ENCODE measurements at places on chromosomes 2 and 18. TPM values are rescaled to one million over a fixed set of nuclear protein-coding genes. Genes with fewer than 3 reads are reported as not detected.
A peak's percentile ranks its signal among the peaks of the same experiment; 100 is the strongest.

DNA sequence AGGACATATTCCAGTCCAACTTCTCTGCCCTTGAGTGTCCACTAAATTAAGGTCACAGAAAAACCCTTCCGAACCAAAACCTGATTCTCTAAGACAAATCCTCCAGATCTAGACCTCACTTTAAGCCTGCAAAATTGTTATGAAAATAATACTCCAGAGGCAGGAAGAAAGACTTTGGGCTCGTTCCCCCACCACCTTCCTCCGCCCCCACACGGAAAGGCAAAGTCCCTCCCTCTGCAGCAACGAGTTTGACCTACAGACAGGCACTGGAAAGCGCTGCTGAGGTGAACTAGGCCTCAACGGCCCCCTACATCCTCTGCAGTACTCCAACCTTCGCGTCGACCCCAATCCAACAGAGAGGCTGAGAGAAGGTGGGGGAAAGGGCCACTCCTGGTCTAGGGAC lies 808 bp downstream of the ATP5MC3 start:
- H3K27ac ChIP-seq = peak overlapping the region; percentile 86
- no peaks in the 10 kb centered on the region for H3K4me1 ChIP-seq
- no peak for DNase-seq
- no peaks in the 10 kb centered on the region for H3K27me3 ChIP-seq

DNA sequence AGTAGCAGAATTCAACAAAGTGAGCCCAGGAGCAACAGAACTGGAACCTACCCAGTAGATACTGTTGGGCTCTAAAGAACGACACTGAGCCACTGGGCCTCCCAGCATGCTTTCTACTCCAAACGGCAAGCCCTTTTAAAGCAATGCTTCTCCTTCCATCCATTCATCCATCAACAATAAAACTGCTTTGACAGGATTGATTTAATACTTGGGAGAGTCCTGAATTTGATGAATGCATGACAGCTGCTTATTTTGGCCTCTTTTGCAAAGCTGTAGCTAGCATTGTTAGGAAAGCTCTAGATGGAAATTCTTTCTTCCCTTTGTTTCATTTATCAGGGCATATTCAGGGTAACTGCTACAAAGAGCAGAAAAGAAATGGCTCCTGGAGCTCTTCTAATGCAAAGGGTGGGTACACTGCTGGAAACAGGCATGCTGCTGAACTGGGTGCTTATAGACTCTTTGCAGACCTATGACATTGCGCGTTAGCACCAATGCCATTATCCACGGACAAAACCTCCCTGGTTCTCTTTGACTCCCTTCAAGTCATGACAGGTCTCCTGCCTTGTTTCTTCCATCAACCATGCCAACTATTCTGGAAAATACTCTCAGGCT lies 138.4 kb upstream of the HNRNPA3 start:
- no peak overlapping the region for H3K27ac ChIP-seq
- H3K36me3 ChIP-seq = no peaks in the 10 kb centered on the region
- H3K4me3 ChIP-seq = no peak overlapping the region
- H3K4me1 ChIP-seq = no peaks in the 10 kb centered on the region
- no peaks in the 10 kb centered on the region for H3K27me3 ChIP-seq
- DNase-seq = no peak

- no peaks in the 10 kb centered on the region for H3K36me3 ChIP-seq
- no peak for DNase-seq
- H3K4me1 ChIP-seq = no peaks in the 10 kb centered on the region
- no peak overlapping the region for H3K4me3 ChIP-seq
These were observed 86.1 kb upstream of the ITPRID2 start for GRCh38 chr2:181805228-181806038.

Gene MRPS9
- 24.9 TPM for total RNA-seq

Gene TM4SF20
- total RNA-seq = not detected
